Dermis blood vessel endothelial cell (primary cell): ENCODE measurements at places on chromosomes 5 and 9. TPM values are rescaled to one million over a fixed set of nuclear protein-coding genes. Genes with fewer than 3 reads are reported as not detected.

Gene IFNA13
- not detected in 2 replicates for total RNA-seq

Gene CBY3
- total RNA-seq: not detected in 2 replicates

Gene NTRK2
- under 0.01 and 0.05 TPM in 2 replicates for total RNA-seq

Gene SAXO1
- not detected in 2 replicates for total RNA-seq

Gene LCNL1
- not detected in 2 replicates for total RNA-seq

Gene ACTBL2
- 0.05 and 0.17 TPM in 2 replicates for total RNA-seq
